ENCODE measurements at places on chromosomes 3 and 15.

GRCh38 chr3:13065727-13066126, 7.5 kb downstream of the IQSEC1 start:
- no peak for DNase-seq

GRCh38 chr3:109154979-109155378, 18.5 kb downstream of the C3orf85 start:
- no peak for DNase-seq

DNA sequence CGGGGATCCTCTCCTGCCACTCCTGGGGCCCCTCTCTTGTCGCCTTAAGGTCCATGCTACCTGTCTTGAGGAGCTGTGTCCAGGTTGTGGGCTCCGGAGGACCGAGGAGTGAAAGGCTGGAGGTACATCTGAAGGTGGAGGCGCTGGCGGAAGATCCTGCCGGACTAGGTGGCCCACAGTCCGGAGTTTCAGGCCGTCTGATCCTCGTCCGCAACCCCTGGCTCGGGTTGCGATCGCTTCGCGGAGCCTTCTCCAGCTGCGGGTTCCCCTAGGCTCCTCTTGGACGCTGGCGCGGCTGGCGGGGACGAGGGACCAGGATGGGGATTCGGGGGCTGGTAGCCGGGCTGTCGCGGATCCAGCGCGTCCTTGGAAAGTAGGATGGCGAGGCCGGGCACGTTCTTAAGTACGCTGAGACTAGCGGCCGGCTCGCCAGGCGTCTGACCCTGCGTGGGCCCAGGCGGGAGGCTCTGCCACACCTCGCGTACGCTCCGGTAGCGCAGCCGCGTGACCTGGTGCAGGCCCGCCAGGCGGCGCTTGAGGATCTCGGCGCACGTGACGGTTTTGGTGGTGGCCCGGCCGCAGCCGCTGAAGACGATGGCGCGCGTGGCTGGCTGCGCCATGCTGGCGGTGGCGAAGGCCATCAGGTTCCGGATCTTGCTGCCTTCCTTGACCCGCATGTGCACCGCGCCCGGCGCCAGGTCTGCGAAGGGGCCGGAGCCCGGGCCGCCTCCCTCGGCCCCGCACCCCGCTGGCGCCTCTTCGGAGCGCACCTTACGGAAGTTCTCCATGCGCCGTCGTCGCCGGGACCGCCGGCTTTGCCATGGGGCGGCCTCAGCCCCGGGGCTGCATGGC, 550 bp downstream of the RPP25 start:
- DNase-seq, result peak; percentile 87

GRCh38 chr15:75042730-75043508, 19.5 kb downstream of the PPCDC start:
- no peak for DNase-seq

DNA sequence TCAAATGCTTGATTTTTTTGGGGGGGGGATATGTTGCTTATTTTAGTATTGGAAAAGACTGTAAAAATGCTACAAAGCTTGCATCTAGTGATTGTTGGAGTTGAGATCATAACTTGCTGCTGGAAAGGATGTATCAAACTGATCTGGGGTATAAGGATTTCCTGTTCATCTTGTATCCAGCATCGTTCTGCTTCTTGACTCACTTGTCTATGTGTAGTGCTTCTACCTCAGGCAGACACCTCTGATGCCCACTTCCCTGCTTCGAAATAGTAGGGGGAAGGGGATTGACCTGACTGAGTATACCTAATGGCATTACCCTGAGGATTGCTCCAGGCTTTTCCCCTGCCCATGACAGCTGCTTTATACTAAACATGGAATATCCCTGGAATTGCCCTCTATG, 42.7 kb downstream of the STT3B start:
- DNase-seq, result no peak

- no peak for DNase-seq
Measured at GRCh38 chr3:18758047-18758704, 333.0 kb upstream of the SATB1 start.

DNA sequence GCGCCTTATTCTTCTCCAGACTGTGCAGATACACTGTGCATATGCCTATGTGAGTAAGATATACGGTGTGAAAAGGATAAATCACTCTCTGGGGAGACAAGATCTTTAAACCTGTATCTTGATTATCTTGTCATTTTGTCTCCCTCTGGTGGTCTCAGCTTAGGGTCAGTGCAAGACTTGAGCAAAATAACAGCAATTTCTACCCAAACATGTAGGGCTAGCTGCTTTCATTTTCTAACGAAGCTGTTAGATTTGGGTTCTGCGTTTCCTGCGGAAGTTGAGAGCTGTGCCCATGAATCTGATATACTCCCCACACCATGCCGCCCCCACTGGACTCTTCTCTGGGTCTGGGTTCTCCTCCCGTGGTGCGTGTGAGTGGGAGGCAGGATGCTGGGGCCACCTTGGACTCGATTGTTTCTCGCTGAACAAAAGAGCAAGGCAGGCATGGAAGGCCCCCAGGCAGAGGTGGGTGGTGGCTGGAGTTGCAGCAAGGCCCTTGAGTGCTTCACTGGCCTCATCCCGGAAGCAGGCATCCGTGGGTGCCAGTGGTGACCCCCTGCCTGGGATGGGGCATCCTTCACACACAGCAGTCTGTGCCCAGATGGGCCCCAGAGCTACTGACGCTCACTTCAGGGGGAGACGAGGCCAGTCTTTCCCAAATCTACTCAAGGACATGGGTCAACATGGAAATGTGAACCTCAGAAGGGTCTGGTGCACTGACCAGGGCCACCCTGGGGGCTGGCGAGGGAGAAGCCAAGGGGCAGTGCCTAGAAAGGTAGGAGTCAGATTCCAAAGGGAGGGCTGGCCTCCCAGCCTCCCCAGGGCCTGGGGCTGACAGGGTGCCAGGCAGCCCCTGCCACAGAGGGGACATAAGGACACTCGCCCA, 179.6 kb downstream of the NSMCE3 start:
- DNase-seq, result peak; percentile 21

GRCh38 chr3:13618836-13619235, 69.9 kb downstream of the FBLN2 start:
- no peak for DNase-seq

- no peak for DNase-seq
Measured at GRCh38 chr3:155619118-155619915, 125.6 kb downstream of the PLCH1 start.

DNA sequence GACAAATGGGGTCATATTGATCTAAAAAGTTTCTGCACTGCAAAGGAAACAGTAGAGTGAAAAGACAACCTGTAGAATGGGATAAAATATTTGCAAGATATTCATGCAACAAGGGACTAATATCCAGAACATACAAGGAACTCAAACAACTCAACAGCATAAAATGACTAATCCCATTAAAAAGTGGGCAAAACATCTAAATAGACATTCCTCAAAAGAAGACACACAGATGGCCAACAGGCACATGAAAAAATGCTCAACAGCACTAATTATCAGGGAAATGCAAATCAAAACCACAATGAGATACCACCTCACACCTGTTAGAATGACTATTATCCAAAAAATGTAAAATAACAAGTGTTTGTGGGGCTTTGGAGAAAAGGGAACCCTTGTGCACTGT, 8.8 kb downstream of the SLC12A8 start:
- DNase-seq, result no peak

DNA sequence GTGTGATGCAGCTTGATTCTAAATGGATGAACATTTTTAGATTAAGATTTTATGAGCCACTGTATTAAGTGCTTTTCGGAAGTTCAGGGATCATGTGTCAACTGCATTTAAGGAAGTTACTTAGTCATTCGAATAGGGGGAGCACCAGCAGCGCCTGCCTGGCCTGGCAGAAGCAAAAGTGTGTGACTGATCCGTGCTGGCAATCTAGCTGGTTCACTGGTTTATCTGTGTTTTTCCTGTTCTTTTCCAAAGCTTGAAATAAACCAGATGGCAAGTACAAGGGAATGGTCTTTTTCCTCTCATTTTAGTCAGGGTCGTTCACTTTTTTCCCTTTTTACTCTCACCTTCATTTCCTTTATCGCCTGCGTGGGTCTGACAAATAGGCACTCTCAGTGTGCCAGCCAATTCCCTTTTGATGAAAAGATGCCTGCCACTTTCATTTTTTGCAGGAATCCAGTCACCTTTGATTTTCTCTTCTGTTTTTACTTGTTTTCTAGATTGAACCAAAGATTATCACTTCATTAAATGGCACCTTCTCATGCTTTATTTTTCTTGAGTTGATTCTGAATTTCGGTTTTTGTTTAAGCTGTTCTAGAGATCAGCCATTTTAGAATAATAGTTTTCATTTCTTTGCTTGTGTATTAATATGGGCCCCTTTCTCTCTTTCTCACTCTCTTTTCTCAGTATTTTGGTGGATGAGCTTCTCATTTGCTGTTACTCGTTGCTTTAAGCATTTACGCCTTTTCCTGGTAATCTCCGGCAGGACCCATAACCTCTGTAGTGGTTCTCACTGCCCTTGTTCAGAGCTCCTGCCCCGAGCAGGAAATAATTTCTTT, 2.8 kb downstream of the ABHD2 start:
- DNase-seq, result peak; percentile 91

GRCh38 chr3:52119099-52119498, 35.1 kb downstream of the POC1A start:
- no peak for DNase-seq

- DNase-seq, result no peak
Measured at GRCh38 chr3:88141458-88142083, 8.2 kb upstream of the C3orf38 start.

GRCh38 chr3:120163816-120164215, 69.6 kb upstream of the GSK3B start:
- no peak for DNase-seq

Measured in dermis microvascular lymphatic vessel endothelial cell (primary cell).